NCI-H2107 (cell line): ENCODE measurements at places on chromosomes 16 and 17.

GRCh38 chr17:7932483-7932891 is 481 bp downstream of the CNTROB start:
- no peak for DNase-seq

DNA sequence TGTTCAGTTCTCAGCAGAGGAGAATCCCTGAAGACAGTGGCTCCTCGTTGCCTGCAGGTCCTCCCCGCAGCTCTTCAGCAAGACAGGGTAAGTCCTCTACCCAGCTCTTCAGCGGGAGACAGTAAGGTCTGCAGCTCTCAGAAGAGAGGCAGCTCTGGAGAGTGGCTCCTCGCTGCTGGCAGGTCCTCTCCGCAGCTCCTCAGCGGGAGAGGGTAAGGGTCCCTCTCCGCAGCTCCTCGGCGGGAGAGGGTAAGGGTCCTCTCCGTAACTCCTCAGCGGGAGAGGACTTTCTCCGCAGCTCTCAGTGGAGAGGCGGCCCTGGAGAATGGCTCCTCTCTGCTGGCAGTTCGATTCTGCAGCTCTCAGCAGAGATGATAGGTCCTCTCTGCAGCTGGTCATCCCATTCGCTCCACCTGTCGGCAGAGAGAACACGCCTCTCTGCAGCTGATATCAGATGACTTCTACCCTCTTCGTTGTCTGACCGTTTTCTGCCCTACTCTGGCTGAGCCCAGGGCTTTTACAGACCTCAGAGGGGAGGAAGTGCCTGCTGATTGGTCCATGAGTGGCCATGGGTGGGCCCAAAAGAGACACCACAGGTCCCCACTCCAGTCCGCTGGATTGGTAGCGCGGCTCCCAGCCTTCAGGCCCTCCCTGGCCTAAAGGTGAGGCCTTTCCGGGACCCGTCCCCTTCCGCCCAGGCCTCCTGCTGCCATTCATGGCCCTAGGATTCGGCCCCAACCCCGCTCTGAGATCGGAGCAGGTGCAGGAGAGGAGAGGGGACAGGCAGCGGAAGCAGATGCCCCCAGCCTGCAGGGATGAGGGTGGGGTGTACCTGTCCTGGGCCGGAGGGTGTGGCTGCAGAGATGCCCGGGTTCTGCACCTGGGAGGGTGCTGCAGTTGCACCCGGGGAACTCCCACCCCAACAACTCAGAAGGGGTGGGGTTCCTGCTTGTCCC is 11.9 kb upstream of the SHCBP1 start:
- no peak for DNase-seq

GRCh38 chr16:24452724-24453123 is 86.6 kb upstream of the RBBP6 start:
- DNase-seq = no peak

DNA sequence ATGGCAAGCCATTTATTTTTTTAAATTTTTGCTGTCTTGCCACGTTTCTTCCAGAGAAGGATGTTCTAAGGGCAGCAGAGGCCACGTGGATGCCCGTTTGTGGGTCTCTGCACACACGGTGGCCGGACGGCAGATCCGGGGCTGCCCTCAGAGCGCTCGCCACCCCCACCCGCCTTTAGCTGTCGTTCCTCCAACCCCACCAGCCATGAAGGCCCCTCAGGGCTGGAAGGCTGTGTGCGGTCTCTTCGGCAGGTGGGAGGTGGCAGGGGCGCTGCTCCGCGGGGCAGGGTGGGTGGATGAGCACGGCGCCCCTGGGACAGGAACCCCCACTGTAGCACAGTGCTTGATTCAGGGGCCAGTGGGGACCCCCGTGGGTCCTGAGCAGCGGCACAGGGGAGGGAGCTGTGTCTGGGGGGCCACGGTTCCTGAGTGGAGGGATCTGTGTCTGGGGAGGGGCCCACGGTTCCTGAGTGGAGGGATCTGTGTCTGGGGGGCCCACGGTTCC is 49.7 kb downstream of the ZFPM1 start:
- no peak for DNase-seq

GRCh38 chr17:16878084-16878483 is 93.8 kb downstream of the TNFRSF13B start:
- DNase-seq = no peak

DNA sequence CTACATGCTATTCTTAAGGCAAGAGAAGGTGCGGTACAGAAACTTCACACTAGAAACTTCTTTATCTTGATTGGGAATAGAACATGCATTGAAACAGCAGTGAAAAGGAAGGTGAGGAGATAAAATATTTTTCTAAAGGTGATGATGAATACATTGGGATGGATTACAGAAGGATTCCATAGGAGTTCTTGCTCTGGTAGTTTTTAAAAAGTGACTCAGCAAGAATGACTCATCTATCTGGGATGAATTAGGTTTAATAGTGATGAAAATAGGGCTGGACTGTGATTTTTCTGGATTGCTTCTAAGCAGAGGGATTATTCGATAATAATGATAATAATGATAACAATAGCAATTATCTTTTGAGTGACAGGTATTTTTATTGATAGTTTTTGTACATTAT is 65.6 kb upstream of the HS3ST4 start:
- no peak for DNase-seq

GRCh38 chr16:71537643-71538042 is 11.4 kb downstream of the CHST4 start:
- peak; percentile 51 for DNase-seq

- DNase-seq = no peak
Measured at GRCh38 chr16:84546669-84547545, 42.4 kb upstream of the MEAK7 start.

GRCh38 chr17:68843522-68843921 is 111.7 kb downstream of the ABCA8 start:
- DNase-seq = no peak

- no peak for DNase-seq
Measured at GRCh38 chr16:52209227-52209626, 337.7 kb downstream of the TOX3 start.

DNA sequence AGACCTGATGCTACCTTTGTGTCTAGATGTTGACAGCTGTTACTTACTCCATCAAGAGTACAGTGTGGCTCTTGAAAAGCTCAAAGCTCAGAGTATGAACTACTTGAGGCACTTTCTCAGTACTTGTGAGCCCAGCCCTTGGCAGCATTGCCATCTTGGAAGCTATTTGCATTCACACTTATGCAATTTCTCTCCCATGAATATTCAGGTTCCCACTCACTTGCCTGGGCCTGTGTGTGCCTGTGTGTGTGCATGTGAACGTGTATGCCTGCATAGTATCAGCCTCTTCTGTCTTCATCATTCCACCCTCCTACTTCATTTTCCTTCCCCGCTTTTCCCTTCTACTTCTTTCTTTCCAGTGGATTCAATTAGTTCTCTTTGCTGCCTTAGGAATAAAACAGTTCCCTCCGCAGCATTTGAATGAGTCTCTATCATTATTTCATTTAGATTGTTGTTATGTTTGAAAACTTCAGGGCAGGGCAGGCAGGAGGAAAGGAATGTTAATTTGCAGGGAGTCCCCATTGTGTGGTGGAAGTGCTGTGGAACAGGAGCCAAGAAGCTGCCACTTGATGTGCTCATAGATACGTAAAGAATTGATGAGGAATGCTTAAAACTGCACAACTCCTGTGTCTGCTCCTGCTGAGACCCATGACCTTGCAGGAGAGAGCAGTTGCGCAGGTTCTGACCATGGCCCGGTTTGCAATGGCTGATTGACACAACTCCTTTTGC is 58.9 kb downstream of the HS3ST4 start:
- no peak for DNase-seq

DNA sequence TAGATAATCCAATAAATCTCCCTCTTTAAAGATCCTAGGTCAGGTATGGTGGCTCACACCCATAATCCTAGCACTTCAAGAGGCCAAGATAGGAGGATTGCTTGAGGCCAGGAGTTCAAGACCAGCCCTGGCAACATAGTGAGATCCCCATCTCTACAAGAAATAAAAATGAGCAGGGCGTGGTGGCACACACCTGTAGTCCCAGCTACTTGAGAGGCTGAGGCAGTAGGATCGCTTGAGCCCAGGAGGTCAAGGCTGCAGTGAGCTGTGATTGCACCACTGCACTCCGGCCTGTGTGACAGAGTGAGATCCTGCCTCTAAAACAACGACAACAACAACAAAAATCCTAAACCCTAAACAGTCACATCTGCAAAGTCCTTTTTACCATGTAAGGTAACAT is 2.0 kb upstream of the CCL22 start:
- no peak for DNase-seq

DNA sequence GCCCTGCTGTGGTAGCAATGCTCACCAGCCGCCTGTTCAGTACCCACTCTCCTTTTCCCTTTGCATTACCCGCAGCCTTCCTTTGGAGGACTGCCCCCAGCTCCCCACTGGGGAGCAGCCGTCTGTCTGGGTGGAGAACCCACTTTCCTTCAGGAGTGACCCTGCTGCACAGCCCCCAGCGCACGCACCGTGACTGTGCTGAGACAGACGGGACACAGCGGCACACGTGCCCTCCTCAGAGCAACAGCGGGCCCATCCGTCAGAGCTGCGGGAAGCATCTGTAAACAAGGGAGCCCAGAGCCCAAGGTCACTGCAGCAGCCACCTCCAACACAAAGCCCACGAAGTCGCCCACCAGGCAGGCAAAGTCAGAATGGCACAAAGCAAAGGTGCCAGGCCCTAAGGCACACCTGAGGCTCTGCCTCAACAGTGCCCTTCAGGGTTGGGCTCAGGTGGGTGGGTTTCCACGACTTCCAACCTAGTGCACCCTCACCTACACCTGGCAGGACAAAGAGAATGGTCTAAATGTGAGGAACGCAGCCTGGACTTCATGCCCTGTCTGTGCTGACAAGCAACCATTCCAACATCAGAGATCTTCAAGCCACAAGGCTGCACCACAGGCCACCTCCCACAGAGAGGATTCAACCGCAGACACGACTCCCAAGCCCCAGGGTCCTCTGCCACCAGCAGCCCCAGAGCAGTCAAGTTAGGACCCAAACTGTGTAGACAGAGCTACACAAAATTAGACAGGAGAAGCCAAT is 9.9 kb downstream of the AXIN1 start:
- no peak for DNase-seq

DNA sequence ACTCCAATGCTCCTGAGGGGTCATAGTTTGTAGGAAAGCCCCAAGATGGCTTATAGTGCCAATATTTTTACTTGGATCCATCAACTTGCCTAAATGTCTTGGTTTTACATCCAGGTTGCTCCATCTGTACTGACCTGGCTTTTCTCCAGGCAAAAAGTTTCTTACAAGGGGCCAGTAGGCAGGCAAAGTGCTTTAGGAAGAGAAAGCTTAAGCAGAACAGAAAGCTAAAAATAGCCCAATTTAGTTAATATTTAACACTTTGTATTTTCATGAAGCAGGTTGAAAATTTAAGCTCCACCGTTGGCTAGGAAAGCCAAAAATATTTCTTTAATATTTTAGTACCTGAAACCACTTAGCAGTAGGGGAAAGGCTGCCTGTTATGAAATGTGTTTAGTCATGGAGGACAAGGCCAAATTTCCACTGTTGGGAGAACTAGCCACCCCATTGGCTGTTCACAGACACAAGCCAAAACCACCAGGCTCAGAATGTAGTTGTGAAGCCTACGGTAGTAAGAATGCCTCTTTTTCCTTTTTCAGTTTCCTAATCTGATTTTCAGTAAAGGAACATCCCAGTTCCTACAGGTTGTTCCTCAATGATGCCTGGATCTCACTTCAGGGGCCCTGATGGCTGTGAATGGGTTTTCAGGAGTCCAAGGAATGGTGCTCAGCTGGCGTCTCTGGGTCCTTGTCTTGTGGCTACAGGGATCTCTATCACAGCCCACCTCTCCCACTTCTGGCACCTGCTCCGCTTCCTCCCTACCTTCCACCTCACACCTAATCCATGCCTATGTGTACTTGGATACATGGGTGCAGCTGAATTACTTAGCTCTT is 324.8 kb downstream of the PMP22 start:
- DNase-seq = no peak

- DNase-seq = no peak
Measured at GRCh38 chr17:55040611-55041010, 72.0 kb downstream of the STXBP4 start.

GRCh38 chr17:51259564-51260236 is at the start of gene MBTD1:
Gene MBTD1 (minus strand): TSS chr17:51260049. CDS start chr17:51225161, 34,888 bp downstream.
- peak; percentile 77 for DNase-seq

GRCh38 chr17:6567528-6568183 is 11.3 kb upstream of the PITPNM3 start:
- DNase-seq = no peak

GRCh38 chr17:76276069-76276431 is 10.9 kb downstream of the UBALD2 start:
- DNase-seq = no peak

- DNase-seq = no peak
Measured at GRCh38 chr17:82935966-82936767, 96.3 kb upstream of the ZNF750 start.

GRCh38 chr17:17503566-17504130 is 7.5 kb upstream of the RASD1 start:
- no peak for DNase-seq

- no peak for DNase-seq
Measured at GRCh38 chr16:694187-694862, 4.1 kb upstream of the WDR24 start.

- DNase-seq = no peak
Measured at GRCh38 chr17:3763777-3764170, 37.2 kb downstream of the ITGAE start.

DNA sequence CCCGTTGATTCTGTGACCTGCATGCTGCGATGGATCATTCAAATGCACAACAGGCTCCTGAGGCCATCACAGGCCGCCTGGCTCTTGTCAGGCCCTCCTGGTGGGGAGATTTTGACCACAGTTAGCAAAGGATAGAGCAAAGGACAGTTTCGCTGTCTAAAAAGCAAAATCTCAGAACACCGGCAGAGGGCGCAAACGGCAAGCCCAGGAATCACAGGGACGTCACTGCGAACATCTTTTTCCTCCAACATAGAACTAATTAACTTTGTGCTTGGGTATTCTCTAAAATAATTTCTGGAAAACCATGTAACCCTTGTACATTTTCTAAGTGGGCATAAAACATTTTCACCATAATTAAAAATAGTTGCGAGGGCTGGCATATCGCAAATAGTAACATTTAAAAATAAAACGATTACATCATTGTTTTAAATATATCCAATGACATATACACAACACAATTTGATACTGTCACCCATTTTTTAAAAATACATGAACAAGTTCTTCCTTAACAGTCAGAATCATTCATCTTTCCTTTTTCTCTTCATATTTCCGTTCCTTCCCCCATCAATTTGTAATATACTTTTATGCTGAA is 19.7 kb upstream of the SLC47A1 start:
- DNase-seq = no peak

- DNase-seq = no peak
Measured at GRCh38 chr16:2933701-2934100, 22.0 kb downstream of the FLYWCH1 start.

GRCh38 chr17:4175921-4176807 is 33.2 kb downstream of the CYB5D2 start:
- DNase-seq = no peak
